ENCODE measurements at places on chromosomes 12 and 14. TPM values are rescaled to one million over a fixed set of nuclear protein-coding genes. Genes with fewer than 3 reads are reported as not detected.

DNA sequence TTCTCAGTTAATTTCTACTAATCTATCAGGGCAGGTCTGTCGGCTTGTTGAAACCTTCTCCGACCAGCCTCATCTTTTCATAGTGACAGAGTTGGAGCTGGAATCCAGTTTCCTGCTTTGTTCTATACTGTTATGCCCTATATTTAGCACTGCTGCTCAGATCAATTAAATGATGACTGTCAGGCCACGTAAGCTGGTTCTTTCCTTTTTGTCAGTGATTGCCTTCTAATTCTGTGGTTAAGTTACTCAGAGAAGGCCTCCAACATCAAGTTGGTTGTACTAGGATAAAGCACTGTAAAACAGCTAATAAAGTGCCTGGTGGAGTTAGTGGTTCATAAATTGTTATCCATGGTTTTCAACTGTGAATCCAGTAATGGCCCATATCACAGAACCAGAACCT, 22.6 kb downstream of the DERA start:
- H3K4me3 ChIP-seq: no peak overlapping the region
- no peaks in the 10 kb centered on the region for H3K4me1 ChIP-seq
- no peaks in the 10 kb centered on the region for H3K36me3 ChIP-seq
- no peak overlapping the region for H3K27ac ChIP-seq
- DNase-seq: no peak

The NRL gene
- total RNA-seq: 3.7 TPM

DNA sequence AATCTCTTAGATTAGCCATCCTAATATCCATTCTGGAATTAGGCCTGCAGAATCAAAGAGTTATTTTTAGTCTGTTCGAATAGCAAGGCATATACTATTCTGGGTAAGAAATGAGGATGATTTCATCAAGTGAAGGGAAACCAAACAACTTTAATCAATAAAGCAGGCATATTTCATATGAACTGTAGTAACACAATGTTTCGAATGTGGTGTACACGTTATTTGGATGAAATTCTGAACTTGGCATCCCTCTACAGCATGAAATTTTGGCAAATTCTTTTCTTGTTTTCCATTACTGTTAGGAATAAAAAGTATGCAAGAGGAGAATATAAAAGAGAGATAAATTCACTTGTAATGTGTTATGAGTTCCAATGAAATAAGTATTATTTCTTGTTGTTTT, 1233.3 kb upstream of the SEL1L start:
- no peak overlapping the region for H3K4me3 ChIP-seq
- H3K36me3 ChIP-seq: no peaks in the 10 kb centered on the region
- H3K4me1 ChIP-seq: no peaks in the 10 kb centered on the region

The P2RX2 gene
- not detected for total RNA-seq

The B4GALNT1 gene
- not detected for total RNA-seq

The DCN gene
- total RNA-seq: 6.9 TPM

The RASSF9 gene
- not detected for total RNA-seq

DNA sequence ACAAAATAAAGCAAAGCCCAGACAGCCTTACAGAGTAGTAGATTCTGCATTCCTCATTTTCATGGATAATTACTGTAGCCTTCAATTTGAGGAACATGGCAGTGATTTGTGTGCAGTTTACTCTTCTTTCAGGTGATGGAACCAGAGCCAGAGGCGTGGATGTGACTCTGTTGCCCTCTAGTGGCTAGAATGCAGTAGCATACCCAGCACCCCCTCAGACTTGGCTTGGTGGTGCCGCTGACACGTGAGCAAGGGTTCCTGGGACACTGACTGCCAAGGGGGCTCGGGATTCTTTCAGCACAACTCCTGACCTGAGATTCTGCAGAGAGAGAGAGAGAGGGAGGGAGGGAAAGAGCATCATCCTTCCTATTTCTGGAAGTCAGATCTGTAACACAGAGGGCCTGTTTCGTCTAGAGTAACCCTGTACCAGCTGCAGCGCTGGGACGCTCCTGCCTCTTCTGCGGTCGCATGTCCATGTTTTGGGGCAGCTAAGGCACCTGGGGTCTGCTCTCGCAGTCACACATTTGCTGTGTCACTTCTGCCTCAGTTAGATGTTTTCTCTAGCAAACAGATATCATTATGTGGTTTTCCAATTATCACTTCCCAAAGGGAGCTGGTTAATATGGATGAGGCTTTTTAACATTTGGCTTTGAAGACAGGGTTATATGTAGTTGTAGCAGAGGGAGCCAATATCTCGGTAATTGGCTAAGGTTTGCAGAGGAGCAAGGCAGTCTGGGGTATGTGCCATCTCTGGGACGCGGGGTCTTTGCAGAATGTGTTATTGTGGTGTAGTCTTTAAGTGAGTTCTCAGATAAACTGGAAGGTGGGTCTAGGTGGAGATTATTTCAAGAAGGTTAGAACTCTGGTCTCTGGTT, 428.1 kb downstream of the NRXN3 start:
- no peaks in the 10 kb centered on the region for H3K4me1 ChIP-seq
- DNase-seq: peak; percentile 1
- no peak overlapping the region for H3K4me3 ChIP-seq
- no peaks in the 10 kb centered on the region for H3K27me3 ChIP-seq

- no peaks in the 10 kb centered on the region for H3K27me3 ChIP-seq
- H3K27ac ChIP-seq: no peak overlapping the region
- no peaks in the 10 kb centered on the region for H3K4me1 ChIP-seq
- no peak for DNase-seq
- H3K4me3 ChIP-seq: no peak overlapping the region
Observed at GRCh38 chr14:104888489-104889374, 23.7 kb downstream of the CEP170B start.

DNA sequence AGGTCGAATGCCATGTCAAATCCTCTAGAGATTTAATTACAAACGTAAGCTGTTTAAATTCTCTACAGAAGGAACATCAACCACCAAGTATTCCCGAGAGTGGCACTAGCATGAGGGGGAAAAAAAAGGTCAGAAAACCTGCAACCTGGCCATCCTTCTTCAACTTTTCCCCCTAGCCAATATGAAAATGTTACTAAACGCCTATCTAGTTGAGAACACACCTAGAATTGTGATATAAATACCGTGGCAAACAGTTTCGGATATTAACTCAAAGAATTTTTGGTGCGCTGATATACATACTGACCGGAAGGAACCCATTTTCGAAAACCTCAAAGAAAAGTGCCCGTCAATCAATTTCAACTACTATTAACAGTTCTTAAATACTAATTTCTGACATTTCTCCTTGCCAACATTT, 1.8 kb downstream of the HNRNPC start:
- no peak for DNase-seq
- H3K4me1 ChIP-seq: peaks cover 29% of the 10 kb centered on the region
- H3K27me3 ChIP-seq: no peaks in the 10 kb centered on the region
- H3K4me3 ChIP-seq: peak overlapping the region; percentile 92
- H3K36me3 ChIP-seq: no peaks in the 10 kb centered on the region

The MYO1H gene
- not detected for total RNA-seq

DNA sequence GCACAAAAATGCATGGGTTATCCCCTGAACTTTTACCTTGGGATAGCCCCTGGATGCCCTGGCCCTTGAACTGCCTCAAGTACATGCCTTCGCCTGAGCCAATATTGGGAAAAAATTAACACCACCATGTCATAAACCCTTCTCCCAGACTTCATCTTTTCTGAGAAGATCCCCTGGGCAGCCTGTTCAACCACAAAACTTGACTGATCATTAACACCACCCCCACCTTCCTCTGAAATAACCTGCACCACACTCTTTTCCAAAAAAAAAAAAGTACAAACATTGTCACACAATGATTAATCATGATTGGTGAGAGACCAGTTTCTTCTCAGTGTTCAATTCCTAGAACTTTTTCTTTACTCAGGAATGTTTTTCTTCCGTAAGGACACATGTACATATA, 217.9 kb downstream of the PAX9 start:
- H3K27me3 ChIP-seq: no peaks in the 10 kb centered on the region
- H3K36me3 ChIP-seq: no peaks in the 10 kb centered on the region
- H3K4me3 ChIP-seq: no peak overlapping the region
- H3K4me1 ChIP-seq: no peaks in the 10 kb centered on the region

The TRHDE gene
- total RNA-seq: not detected

- peaks cover 12% of the 10 kb centered on the region for H3K27me3 ChIP-seq
- no peak overlapping the region for H3K4me3 ChIP-seq
- DNase-seq: no peak
- H3K36me3 ChIP-seq: no peaks in the 10 kb centered on the region
Observed at GRCh38 chr14:94360945-94361565, 27.3 kb downstream of the SERPINA1 start.

DNA sequence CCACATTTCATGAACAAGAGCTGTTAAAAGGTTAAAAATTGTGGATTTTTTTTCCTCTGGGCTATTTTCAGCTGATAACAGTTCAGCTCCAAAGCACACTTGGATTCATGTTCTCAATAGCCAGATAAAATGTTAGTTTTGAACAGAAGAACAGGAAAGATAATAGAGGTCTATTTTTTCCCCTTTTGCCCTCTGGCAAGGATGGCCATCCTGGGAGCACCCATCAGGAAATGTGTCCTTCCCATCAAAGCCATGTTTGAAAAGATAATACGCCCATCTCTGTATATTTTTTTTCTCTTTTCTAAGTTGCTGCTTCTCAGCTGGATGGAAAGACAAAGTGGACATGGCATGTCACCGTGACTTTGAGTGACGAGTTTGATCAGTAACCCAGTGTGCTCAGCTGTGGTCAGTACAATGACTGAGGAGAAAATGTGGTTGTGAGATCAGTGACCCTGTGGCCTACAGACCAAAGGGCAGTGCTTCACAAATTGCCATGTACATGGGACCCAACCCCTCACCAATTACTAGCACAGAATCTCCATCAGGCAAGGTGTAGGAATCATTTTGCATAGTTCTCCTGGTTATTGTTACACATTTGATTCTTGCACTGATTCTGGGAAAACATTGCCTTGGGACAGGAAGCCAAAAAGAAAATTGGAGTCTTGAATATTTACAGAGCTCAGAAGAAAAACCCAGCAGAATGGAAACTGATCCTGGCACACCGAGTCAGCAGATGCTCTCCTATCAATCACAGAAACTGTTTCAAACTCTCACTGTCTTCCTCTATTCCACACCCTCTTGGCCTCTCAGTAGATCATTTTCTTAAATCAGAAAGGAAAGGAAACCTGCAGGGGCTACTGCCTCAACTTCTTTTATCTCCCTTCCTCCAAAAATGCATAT, 64.3 kb downstream of the ANO6 start:
- H3K4me1 ChIP-seq: no peaks in the 10 kb centered on the region
- H3K27me3 ChIP-seq: no peaks in the 10 kb centered on the region
- no peaks in the 10 kb centered on the region for H3K36me3 ChIP-seq
- no peak overlapping the region for H3K4me3 ChIP-seq
- no peak overlapping the region for H3K27ac ChIP-seq

The GLT1D1 gene
- total RNA-seq: not detected

The UNC79 gene
- not detected for total RNA-seq

DNA sequence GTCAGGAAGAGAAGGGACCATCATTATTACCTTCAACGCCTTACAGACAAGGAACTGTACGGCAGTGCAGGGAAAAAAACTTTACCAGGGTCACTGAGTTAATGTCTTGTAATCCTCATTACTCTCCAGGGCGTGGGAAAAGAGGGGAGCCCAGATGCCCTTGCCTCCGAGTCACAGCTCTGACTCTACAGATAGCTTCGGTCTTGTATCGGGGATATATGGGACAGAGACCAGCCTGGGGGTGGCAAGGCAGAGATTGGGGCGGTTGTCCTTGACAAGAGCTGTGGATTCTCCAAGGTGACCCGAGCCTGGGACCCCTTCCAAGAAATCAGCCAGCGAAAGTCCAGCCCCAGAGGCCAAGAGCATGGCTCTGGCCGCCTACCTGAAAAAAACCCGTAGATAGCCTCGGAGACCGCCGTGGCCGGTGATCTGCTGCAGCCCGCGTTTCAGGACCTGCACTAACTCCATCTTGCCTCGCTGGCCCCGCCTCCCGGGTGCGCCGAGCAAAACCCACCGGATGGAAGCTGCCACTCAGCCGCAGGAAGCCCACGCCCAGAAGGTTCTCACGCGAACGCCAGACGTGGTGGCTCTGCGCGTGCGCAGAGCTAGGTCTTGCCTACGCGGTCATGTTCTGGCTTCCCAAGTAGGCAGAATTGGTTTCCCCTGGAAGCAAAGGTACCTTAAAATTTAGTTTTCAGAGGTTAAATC, at the start of gene NDUFA12:
TSS of gene NDUFA12 (minus strand) at position 485 of the 708 bp plus-strand sequence. CDS start at position 468, 17 bp downstream.
- peak within 1 kb of the TSS; percentile 87 for H3K27ac ChIP-seq
- peaks cover 9% of the 10 kb centered on the region for H3K36me3 ChIP-seq
- H3K4me3 ChIP-seq: peak within 1 kb of the TSS; percentile 89
- H3K4me1 ChIP-seq: peaks cover 26% of the 10 kb centered on the region
- no peaks in the 10 kb centered on the region for H3K27me3 ChIP-seq
- peak; percentile 97 for DNase-seq

GRCh38 chr12:108133482-108133881, 4.4 kb downstream of the WSCD2 start:
- no peaks in the 10 kb centered on the region for H3K36me3 ChIP-seq
- no peak overlapping the region for H3K27ac ChIP-seq
- H3K27me3 ChIP-seq: peaks cover 42% of the 10 kb centered on the region
- H3K4me3 ChIP-seq: no peak overlapping the region
- H3K4me1 ChIP-seq: peaks cover 2% of the 10 kb centered on the region

DNA sequence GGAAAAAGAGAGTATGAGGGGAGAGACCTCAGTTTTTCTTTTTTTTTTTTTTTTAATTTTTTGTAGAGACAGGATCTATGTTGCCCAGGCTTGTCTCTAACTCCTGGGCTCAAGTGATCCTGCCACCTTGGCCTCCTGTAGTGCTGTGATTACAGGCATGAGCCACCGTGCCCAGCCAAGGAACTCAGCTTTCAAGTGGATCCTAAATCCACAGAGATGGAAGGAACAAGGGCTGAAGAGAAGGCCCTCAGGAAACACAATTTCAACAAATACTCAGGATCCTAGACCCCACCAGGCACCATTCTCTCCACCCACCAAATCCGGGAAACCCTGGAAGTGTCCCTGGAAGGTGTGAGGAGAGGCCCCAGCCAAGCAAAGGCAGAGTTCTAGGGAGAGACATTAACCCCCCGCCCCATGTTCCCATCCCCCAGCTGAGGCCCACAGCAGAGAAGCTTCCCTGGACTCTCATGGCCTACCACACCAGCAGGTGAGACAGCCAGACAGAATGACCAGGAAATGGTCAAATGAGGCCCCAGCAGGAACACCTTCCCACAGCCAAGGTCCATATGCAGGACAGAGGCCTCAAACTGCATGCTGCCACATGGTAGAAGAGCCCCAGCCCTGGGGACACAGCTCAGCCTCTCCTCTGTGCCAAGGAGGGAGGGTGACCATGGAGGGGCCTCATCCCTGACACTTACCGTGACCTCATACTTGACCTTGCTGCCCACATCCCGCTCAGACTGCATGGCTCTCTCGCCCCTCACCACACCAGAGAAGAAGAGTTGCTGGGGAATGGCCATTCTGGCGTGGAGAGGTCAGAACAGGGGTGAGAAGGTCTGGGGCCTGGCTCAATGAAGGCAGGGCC, 14.1 kb downstream of the ITGA7 start:
- H3K27me3 ChIP-seq: no peaks in the 10 kb centered on the region
- no peak overlapping the region for H3K27ac ChIP-seq
- H3K4me1 ChIP-seq: no peaks in the 10 kb centered on the region

DNA sequence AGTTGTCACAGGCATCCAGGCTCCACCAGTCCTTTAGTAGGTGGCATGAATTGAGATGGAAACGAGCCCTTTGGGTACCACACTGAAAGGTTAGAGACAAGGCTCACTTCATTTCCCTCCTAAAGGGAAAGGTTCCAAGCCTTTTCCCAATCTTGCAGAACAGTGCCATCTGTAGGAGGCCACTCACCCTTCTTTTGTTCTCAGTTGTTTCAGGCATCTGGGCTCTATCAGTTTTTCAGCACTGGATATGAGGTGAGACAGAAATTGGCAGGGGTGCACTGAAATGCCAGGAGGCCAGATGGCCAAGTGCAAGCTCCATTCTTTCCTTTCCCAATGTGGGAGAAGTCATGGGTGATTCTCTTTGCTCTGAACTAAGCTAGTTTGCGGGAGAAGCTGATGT, 15.2 kb downstream of the FBXO33 start:
- H3K27ac ChIP-seq: no peak overlapping the region
- H3K4me1 ChIP-seq: no peaks in the 10 kb centered on the region
- peaks cover 6% of the 10 kb centered on the region for H3K36me3 ChIP-seq
- H3K4me3 ChIP-seq: no peak overlapping the region
- no peaks in the 10 kb centered on the region for H3K27me3 ChIP-seq
